ENCODE measurements at places on chromosomes 7 and 10.

- DNase-seq, result no peak
- no peaks in the 10 kb centered on the region for H3K4me1 ChIP-seq
- H3K36me3 ChIP-seq, result peaks cover 55% of the 10 kb centered on the region
- no peak overlapping the region for H3K27ac ChIP-seq
- no peaks in the 10 kb centered on the region for H3K27me3 ChIP-seq
- H3K4me3 ChIP-seq, result no peak overlapping the region
Observed at GRCh38 chr7:106260136-106260561, 24.6 kb downstream of the NAMPT start.

DNA sequence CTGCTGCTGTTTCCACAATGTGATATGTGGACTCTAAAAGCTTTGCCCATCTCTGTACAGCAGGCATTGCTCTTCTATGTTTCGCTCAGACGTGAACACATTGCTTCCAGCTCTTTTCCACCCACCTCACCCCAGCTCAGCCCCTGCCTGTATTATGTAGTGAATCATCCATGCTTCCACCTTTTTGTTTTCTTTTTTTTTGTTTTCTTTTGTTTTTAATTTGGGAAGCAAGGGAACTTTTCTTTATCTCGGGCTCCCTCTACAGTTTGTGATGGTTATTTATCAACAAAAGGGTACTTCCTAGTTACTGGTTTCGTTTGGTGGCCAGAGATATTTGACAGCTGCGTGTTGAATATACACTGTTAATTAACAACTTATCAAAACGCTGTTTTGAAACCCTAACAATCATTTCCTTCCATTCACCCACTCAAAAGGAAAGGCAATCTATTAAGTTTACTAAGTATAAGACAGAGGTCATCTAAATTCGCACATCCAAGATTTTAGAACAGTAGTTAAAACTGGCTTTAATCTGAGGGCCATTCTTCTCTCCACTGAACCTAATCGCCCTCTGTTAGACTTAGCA, 127.9 kb upstream of the STK17A start:
- DNase-seq, result peak; percentile 66
- H3K27ac ChIP-seq, result no peak overlapping the region
- H3K27me3 ChIP-seq, result no peaks in the 10 kb centered on the region
- H3K4me3 ChIP-seq, result peak overlapping the region; percentile 26
- no peaks in the 10 kb centered on the region for H3K36me3 ChIP-seq
- no peaks in the 10 kb centered on the region for H3K4me1 ChIP-seq

DNA sequence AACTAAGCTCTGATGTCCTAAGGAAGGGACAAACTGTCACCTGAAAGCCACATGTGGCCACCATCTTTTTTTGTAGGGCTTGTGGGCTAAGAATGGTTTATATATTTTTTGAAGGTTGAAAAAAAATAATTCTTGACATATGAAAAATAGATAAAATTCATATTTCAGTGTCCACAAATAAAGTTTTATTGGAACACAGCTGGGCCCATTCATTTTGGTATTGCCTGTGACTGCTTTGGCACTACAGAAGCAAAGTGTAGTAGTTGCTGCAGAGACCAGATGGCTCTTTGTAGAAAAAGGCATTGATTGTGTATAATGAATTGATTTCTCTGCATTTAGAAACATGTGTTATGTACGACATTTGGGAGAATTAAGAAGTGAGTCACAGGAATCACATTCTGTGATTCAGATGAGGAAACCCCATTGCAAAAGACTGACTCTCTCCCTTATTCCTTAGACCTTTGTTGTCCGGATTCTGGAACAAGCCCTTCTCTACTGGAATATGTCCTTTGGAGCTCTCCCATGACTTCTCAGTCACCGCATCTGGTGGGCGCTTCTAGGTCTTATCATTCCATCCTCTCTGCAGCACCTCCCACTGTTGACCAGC, 438.7 kb downstream of the LRMDA start:
- H3K4me1 ChIP-seq, result peaks cover 5% of the 10 kb centered on the region
- no peak overlapping the region for H3K4me3 ChIP-seq
- DNase-seq, result no peak
- no peak overlapping the region for H3K27ac ChIP-seq
- H3K36me3 ChIP-seq, result no peaks in the 10 kb centered on the region

- no peak overlapping the region for H3K27ac ChIP-seq
- H3K27me3 ChIP-seq, result no peaks in the 10 kb centered on the region
- no peaks in the 10 kb centered on the region for H3K36me3 ChIP-seq
- no peak overlapping the region for H3K4me3 ChIP-seq
Observed at GRCh38 chr10:118020365-118020764, 26.4 kb downstream of the RAB11FIP2 start.

GRCh38 chr7:139775829-139776266, 1.9 kb downstream of the HIPK2 start:
- H3K27ac ChIP-seq, result peak overlapping the region; percentile 99
- peak; percentile 79 for DNase-seq
- H3K27me3 ChIP-seq, result no peaks in the 10 kb centered on the region

GRCh38 chr7:134083766-134084487, 43.2 kb upstream of the LRGUK start:
- peaks cover 2% of the 10 kb centered on the region for H3K36me3 ChIP-seq
- no peak overlapping the region for H3K27ac ChIP-seq
- no peaks in the 10 kb centered on the region for H3K27me3 ChIP-seq
- DNase-seq, result peak; percentile 38

- H3K27me3 ChIP-seq, result no peaks in the 10 kb centered on the region
- DNase-seq, result no peak
- H3K4me3 ChIP-seq, result no peak overlapping the region
Observed at GRCh38 chr7:51577390-51577789, 260.8 kb upstream of the COBL start.

DNA sequence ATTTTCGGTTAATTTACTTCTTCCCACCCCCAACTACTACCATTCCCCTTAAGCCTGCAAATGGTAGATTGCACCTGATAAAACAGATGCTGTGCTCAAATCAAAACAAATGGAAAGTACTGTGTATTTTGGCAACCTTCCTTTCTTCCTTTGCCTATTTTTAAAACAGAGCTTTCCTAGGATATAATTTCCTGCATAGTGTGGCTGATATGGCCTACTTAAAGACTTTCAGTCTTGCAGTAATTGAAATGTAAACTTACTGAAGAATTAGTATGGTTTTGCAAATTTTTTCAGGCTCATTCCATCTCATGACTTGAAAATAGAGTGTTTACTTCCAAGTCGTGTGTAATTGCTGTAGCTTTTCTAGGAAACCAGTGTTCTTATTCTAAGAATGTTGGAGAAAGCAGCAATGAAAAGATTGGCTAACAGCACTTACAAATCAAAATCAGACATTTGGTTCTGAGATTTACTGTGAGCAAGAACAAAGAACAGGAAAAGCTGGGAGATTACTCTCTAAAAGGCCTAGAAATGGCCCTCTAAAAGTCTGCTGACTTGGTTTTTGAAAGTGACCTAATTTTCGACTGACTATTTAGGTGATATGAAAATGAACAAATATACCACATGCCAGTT, 52.0 kb downstream of the REEP3 start:
- DNase-seq, result no peak
- H3K4me3 ChIP-seq, result no peak overlapping the region
- H3K4me1 ChIP-seq, result no peaks in the 10 kb centered on the region

DNA sequence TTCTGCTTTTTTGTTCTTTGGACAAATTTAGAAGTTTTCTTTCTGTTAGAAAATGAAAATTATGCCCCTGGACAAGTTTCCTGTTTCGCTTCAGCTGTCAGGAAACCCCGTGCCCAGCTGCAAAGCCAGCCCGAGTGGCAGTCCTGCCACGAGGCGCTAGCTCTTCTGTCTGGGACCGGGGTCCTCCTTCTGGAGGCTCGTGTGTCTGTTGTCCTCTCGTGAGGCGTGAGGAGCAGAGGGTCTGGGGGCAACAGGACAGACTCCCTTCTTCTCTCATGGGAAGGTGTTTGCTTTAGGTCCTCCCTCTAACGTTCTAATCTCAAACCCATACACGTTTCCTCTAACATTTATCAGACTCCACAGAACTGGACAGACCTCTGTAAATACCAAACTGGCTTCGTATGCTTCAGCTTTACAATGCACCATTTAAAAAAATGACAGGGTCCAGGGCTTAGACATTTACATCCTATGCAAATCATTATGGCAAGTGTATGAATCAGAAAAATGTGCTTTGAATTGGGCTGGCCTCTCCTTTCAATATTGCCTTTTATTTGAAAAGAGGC, 184.5 kb upstream of the SHH start:
- no peak for DNase-seq
- 0 out of 2 replicates have a peak, but pooled peaks cover 3% of the 10 kb centered on the region for H3K27me3 ChIP-seq
- H3K36me3 ChIP-seq, result no peaks in the 10 kb centered on the region
- no peak overlapping the region for H3K27ac ChIP-seq

DNA sequence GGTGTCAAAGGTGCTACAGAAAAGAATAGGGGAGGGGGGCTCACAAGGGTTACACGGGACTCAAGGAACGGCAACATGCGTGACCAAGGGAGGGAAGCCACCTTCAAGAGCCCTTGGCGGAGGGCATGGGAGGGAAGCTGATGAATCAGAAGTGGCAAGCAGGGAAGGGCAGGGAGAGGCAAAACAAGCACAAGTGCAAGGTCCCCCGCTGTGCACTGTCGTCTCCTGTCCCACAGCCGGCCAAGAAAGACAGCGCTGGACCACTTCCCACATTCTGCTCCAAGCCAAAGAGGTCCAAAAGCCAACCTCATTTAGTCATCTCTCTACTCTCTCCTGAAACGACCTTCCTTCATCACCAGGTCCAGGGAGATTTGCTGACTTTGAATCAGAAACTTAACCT, 102.7 kb downstream of the CALN1 start:
- H3K4me1 ChIP-seq, result no peaks in the 10 kb centered on the region
- H3K27me3 ChIP-seq, result no peaks in the 10 kb centered on the region
- DNase-seq, result no peak
- H3K4me3 ChIP-seq, result no peak overlapping the region

- H3K4me1 ChIP-seq, result no peaks in the 10 kb centered on the region
- DNase-seq, result no peak
- H3K36me3 ChIP-seq, result no peaks in the 10 kb centered on the region
- H3K27ac ChIP-seq, result no peak overlapping the region
- no peak overlapping the region for H3K4me3 ChIP-seq
- no peaks in the 10 kb centered on the region for H3K27me3 ChIP-seq
Observed at GRCh38 chr7:14687241-14687640, 215.3 kb downstream of the DGKB start.

DNA sequence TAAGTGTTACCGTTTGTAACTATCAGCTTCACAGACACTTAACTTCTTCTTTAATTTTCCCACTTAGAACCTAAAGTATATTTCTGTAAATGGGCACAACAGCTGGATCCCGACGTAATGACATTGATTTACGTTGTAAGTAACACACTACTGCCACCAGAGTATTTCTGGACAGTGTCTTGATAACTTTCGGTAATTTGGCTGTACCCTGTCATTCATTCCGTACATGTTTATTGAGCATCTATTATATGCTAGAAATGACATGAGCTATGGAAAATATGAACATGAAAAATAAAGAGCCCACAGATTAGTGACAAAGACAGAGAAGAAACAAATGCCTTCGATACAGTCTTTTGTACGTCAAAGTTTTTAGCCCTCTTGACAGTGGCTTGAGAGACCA, 291.4 kb downstream of the CCDC3 start:
- peaks cover 68% of the 10 kb centered on the region for H3K4me1 ChIP-seq
- no peaks in the 10 kb centered on the region for H3K27me3 ChIP-seq
- H3K4me3 ChIP-seq, result peak overlapping the region; percentile 49
- DNase-seq, result no peak
- peak overlapping the region; percentile 100 for H3K27ac ChIP-seq

DNA sequence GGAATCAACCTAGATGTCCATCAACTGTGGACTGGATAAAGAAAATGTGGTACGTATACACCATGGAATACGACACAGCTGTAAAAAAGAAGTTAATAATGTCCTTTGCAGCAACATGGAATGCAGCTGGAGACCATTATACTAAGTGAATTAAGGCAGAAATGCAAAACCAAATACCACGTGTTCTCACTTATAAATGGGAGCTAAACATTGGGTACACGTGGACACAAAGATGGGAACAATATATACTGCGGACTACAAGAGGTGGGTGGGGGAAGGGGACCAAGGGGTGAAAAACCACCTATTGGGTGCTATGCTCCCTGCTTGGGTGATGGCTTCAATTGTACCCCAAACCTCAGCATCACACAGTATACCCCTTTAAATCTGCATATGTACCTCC, 385.5 kb downstream of the SORCS3 start:
- no peak overlapping the region for H3K4me3 ChIP-seq
- no peaks in the 10 kb centered on the region for H3K36me3 ChIP-seq
- no peaks in the 10 kb centered on the region for H3K27me3 ChIP-seq
- no peak for DNase-seq
- no peaks in the 10 kb centered on the region for H3K4me1 ChIP-seq

DNA sequence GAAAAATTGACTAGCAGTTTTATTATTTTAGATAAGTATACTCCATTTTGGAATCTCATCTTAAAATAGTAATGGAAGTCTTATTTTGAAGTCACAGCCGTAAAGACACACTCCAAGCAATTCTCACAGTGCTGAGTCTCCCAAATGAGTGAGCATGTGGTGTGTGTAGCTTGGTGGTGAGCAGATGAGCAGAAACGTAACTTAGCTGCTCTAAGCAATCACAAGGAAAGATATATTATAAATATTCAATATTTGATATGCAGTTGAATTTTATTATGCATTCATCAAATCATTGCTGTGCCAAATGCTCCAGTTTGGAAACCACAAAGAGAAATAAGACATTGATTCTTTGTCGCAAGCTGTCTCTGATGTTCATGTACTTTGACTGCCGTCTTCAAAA, 61.2 kb downstream of the CSTF2T start:
- H3K27ac ChIP-seq, result no peak overlapping the region
- peaks cover 5% of the 10 kb centered on the region for H3K4me1 ChIP-seq
- H3K4me3 ChIP-seq, result no peak overlapping the region
- no peaks in the 10 kb centered on the region for H3K36me3 ChIP-seq
- no peak for DNase-seq

DNA sequence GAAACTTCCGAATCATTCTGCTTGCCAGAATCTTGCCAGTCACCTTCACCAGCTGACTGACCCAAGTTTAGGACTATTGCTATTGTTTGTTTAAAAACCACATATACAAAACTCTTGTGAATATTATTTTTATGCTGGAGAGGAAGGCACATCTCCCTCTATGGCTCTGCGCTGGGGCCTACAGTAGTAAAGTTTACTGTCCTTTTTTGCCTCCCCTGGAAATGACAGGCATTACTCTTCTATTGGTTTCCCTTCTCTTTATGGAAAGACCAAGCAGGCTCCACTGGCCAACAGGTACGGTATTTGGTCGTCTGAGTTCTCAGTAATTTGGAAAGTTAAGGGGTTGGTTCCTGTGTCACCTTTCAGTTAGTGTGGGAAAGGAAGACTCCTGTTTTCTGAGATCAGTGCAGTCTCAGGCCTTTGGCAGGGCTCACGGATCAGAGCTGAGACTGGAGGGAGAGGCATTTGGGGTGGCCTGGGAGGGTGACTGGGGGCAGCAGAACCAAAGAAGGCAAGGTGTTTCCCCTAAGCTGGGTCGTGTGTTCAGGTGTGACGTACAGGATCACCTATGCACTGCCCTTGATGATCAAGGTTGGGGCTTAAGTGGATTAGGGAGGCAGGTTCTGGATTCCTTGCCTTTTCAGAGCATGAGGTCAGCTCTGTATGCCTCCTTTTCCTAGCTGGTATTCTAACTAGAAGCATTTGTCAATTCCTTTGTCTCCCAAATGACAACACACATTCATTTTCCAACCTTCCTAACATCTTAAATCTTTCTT, 16.0 kb upstream of the KIF5B start:
- H3K4me1 ChIP-seq, result no peaks in the 10 kb centered on the region
- no peaks in the 10 kb centered on the region for H3K27me3 ChIP-seq
- no peak overlapping the region for H3K4me3 ChIP-seq
- H3K36me3 ChIP-seq, result no peaks in the 10 kb centered on the region
- H3K27ac ChIP-seq, result no peak overlapping the region
